ENCODE measurements at places on chromosomes 16 and 17. TPM values are rescaled to one million over a fixed set of nuclear protein-coding genes. Genes with fewer than 3 reads are reported as not detected.

DNA sequence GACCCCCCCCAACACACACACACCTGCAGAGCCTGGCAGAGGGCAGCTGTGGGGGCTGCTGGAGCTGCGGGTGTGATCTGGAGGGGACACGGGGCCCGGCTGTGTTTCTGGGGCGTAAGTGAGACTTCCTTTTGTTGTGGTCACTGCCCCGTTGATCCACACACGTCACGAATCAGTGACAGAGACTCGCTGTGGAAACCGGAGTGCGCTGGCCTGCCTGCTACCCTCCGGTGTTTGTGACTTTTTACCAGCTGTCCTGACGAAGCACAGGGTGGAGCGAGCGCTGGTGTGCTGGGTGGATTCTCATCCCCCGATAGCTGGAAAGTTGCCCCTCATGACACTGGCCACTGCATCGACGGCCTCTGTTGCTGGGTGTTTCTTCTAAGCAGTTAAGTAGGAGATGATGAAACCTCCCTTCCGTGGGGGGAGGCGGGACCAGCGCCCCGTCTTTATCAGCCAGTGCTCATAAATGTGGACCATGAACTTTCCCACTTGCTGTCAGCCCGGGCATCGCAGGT is 2.3 kb downstream of the METRNL start:
- no peaks in the 10 kb centered on the region for H3K27me3 ChIP-seq
- H3K4me3 ChIP-seq, result peak overlapping the region; percentile 98
- no peaks in the 10 kb centered on the region for H3K4me1 ChIP-seq
- no peaks in the 10 kb centered on the region for H3K36me3 ChIP-seq
- peak overlapping the region; percentile 83 for H3K27ac ChIP-seq

- H3K36me3 ChIP-seq, result no peaks in the 10 kb centered on the region
- no peak overlapping the region for H3K27ac ChIP-seq
These were observed 1735.3 kb downstream of the TP53TG3F start for GRCh38 chr16:35194681-35195080.

DNA sequence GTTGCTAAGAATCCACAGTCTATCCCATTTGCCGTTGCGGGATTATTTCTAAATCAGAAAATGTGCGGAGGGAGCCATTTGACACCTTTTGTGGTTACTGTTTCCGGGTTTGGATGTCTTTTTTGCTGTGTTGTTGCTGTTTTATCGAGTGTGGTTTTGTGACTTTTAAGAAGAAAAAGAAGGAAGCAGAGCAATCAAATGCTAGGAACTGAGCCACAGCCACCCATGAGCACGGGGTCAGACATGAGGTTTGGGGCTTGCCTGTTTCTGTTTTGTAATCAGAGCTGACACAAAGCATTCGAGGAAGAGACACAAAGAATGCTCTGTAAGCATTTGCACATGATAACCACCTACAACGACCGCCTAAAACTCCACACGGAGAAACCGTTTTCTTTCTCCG is 53.1 kb upstream of the CHMP6 start:
- H3K4me1 ChIP-seq, result peaks cover 11% of the 10 kb centered on the region
- no peaks in the 10 kb centered on the region for H3K27me3 ChIP-seq
- no peaks in the 10 kb centered on the region for H3K36me3 ChIP-seq
- no peak overlapping the region for H3K4me3 ChIP-seq

DNA sequence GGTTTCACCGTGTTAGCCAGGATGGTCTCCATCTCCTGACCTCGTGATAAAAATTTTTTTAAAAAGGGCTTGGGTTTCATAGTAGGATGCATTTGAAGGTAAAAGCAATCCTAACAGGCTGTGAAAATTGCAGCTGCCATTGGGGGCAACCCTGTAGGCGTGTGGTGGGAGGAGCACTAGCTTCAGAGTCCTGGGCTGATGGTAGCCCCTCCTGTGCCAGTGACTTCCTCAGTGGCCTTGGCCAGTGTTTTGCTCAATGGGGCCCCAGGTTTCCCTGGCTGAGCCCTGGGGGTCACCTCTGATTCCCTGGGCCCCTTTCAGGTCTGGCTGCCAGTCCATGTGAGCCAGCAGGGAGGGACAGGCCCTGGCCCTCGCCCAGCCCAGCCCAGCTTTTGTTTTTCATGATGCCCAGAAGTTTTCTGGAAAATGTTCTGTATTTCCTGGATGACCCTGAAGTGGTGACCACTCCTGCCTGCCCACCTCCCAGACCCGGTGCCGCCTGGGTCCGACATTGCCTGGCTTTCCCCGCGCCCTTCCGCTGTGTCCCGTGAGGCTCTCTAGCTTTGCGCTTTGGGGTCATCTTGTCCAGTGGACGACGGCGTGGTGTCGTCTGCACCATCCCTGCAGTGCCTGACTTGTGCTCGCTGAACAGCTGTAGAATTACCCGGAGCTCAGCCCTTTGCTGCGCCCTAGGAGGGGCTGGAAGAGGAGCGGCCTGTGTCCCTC is 9.4 kb downstream of the MGRN1 start:
- H3K4me1 ChIP-seq, result no peaks in the 10 kb centered on the region
- DNase-seq, result no peak
- no peaks in the 10 kb centered on the region for H3K27me3 ChIP-seq
- no peak overlapping the region for H3K4me3 ChIP-seq
- no peaks in the 10 kb centered on the region for H3K36me3 ChIP-seq
- no peak overlapping the region for H3K27ac ChIP-seq

GRCh38 chr17:16432017-16432416 is 16.6 kb downstream of the TRPV2 start:
- no peaks in the 10 kb centered on the region for H3K27me3 ChIP-seq
- no peak for DNase-seq
- H3K27ac ChIP-seq, result no peak overlapping the region
- H3K36me3 ChIP-seq, result no peaks in the 10 kb centered on the region
- no peak overlapping the region for H3K4me3 ChIP-seq
- H3K4me1 ChIP-seq, result no peaks in the 10 kb centered on the region

DNA sequence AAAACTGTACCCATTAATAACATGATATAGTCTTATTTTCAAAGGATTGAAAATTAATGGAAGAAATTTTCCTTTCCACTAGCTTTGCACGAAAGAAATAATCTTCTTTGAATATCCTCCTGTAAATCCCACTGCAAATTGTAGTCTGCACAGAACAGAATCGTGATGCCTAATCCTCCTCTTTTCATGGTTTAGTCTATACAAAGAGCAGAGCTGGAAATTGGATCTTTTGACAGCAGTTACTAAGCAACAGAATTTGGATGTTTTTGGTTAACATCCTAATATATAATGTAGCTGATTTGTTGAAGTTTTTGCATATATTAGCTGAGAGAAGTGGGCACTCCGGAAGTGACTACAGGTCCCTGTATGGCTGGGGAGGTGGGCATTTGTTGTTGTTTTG is 98.6 kb downstream of the WNT3 start:
- no peaks in the 10 kb centered on the region for H3K27me3 ChIP-seq
- no peaks in the 10 kb centered on the region for H3K36me3 ChIP-seq
- no peak for DNase-seq
- H3K27ac ChIP-seq, result no peak overlapping the region
- H3K4me3 ChIP-seq, result no peak overlapping the region
- H3K4me1 ChIP-seq, result no peaks in the 10 kb centered on the region

DNA sequence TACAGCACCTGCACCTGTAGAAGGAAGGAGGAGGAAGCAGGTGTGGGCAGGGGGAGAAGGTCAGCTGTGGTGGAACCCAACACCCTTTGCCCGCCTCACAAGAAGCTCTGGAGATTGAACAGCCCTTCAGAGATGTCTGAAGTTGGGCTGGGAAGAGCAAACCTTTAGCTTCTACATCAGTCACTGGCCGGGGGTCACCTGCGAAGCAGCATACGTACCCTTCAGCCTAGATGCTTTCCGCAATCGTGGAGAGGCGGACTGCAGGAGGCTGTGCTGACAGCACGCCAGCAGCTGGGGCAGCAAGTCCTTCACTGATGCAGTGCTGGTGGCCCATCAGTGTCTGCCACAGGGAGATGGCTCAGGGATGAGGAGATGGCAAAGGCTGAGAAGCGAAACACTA is 5.2 kb upstream of the HS3ST3B1 start:
- no peak overlapping the region for H3K4me3 ChIP-seq
- no peak overlapping the region for H3K27ac ChIP-seq
- no peaks in the 10 kb centered on the region for H3K4me1 ChIP-seq
- peaks cover 57% of the 10 kb centered on the region for H3K27me3 ChIP-seq
- H3K36me3 ChIP-seq, result no peaks in the 10 kb centered on the region
- no peak for DNase-seq

DNA sequence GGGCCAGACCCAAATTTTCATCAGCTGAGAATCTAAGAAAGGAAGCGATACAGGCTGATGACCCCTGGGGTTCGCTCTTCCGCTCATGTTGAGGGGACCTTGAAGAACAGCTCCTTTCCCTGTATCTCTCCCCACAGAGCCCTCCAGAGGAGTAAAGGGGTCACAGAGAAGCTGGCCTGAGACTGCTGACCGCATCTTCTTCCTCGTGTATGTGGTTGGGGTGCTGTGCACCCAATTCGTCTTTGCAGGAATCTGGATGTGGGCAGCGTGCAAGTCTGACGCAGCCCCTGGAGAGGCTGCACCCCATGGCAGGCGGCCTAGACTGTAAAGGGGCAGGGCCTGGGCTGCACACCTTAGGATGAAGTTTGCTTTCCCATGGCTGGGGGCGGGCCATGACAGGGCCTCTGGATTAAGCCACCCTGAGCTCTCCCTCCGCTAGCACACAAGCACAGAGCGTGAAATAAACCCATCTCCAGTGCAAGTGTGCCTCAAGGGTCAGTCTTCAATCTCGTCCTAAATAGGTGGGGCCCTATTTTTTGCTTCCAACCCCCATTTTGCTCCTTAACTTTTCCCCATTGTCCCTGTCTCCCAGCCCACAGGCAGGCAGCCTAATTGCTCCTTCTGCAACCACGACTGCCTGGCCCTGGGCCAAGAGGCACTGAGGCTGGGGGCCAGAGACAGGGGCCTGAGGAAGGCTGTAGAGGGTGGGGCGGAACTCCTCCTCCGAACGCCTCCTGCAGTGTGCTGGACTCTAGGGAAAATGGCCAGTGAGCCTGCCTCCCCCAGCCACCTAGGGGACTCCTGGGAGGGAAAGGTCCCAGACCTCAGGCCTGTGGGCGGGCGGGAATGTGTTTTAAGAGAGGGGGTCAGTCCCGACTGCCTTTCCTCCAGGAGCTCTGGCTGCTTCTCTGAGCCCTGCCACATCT is 3.6 kb downstream of the ZACN start:
- no peaks in the 10 kb centered on the region for H3K27me3 ChIP-seq
- H3K36me3 ChIP-seq, result peaks cover 6% of the 10 kb centered on the region
- no peak for DNase-seq
- no peak overlapping the region for H3K27ac ChIP-seq
- H3K4me1 ChIP-seq, result no peaks in the 10 kb centered on the region

DNA sequence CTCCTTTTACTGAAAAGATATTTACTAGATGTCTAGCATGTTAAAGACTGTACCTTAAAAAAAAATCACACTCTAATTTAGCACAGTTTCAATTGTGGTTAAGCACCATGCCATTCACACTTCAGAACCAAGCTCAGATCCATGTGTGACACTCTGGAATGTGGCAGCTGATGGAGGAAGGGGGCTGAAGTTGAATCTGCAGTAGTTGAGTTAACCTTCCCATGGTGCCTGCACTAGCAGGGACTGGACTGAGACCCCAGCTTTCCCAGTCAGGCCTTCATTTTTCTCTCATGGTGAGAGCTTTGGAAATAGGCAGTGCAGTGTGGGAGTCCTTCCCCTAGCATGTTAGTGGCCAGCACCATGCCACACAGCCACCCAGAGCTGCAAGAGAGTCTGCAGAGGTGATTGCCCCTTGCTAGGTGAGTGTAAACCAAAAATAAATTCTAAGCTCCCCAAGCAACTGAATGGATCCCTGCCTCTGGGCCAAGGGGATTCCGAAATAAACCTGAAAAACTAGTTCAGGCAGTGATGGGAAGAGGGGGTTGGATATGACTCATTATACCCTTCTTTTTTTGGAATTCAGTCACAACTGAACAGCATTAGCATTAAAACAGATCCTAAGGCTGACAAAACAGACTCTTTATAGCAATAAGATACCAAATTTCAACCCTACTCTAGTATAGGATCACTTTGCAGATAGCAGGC is 208.5 kb downstream of the WWOX start:
- no peak for DNase-seq
- no peaks in the 10 kb centered on the region for H3K27me3 ChIP-seq
- H3K4me3 ChIP-seq, result no peak overlapping the region
- no peaks in the 10 kb centered on the region for H3K4me1 ChIP-seq

GRCh38 chr17:40418428-40418706 is 671 bp upstream of the TOP2A start:
- no peak for DNase-seq
- H3K27me3 ChIP-seq, result no peaks in the 10 kb centered on the region
- peak overlapping the region; percentile 73 for H3K27ac ChIP-seq
- H3K36me3 ChIP-seq, result no peaks in the 10 kb centered on the region
- peak overlapping the region; percentile 65 for H3K4me3 ChIP-seq
- no peaks in the 10 kb centered on the region for H3K4me1 ChIP-seq

DNA sequence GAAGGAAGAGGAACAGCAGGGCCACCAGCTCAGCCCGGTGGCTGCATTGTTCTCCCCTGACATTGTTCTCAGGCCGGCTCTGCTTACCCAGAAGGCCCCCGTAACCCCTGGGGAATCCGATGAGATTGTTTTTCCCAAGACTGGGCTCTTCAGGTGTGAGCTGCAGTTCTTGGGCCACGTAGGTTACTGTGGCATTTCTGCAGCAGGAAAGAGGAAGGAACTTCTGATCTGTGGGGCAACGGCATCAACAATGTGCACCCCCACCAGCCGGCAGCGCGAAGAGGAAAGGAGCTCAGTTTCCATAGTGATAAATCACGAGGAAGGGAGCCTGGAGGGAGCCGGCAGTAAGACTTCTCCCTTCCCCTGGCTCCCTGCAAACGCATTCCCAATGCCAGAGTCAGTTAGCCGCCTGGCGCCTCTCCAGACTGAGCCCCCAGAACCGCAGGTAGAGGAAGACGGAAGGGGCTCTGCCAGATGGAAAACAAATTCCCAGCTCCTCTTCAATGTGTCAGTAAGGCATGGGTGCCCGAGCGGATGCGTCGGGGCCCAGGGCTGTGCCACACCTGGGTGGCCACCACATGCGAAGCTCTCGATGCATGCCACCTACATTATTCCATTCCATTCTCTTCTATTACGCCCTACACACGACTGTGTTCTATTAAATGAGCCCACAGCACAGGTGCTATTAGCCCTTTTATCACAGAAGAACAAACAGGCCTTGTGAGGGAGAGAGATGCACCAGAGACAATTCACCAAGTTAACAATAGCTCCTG is 21.5 kb upstream of the PECAM1 start:
- H3K4me3 ChIP-seq, result peak overlapping the region; percentile 22
- H3K4me1 ChIP-seq, result no peaks in the 10 kb centered on the region
- DNase-seq, result no peak
- H3K36me3 ChIP-seq, result no peaks in the 10 kb centered on the region
- peak overlapping the region; percentile 57 for H3K27ac ChIP-seq

DNA sequence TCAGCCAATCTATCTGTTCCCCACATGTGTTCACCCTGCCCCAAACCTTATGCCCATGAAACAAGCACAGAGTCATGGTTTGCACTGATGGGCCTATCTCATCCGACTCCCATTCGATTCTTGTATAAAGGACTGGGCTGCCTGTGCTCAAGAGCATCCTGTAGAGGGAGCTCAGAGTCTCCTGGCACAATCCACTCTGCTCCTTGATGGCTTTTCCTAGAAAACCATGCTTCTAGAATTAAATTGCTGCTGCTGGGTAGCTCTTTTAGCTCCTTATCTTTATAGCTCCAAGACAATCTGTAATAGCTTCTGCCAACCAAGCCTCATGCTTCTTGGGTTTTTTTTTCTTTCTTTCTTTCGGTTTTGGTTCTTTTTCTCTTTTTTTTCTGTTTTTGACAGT is 9.7 kb downstream of the ZNF19 start:
- no peaks in the 10 kb centered on the region for H3K4me1 ChIP-seq
- no peaks in the 10 kb centered on the region for H3K36me3 ChIP-seq
- H3K4me3 ChIP-seq, result no peak overlapping the region
- DNase-seq, result no peak

Gene TNRC6C
- total RNA-seq, result 14.1 TPM

Gene HBA1
- 5.6 TPM for total RNA-seq

Gene USH1G
- not detected for total RNA-seq
